ENCODE measurements at places on chromosomes 6 and 20.

DNA sequence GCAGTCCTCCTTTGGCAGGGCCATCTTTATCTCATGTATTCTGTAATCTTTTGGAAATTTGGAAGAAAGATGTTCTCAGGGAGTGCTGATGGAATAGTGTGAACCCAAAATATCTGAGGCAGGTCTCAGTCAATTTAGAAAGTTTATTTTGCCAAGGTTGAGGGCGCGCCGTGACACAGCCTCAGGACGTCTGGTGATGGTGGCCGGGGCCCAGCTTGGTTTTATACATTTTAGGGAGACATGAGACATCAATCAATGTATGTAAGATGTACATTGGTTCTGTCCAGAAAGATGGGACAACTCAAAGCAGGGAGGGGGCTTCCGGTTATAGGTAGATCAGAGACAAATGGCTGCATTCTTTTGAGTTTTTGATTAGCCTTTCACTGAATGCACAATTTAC is 89.8 kb downstream of the ERMARD start:
- DNase-seq: no peak

- DNase-seq: no peak
Measured at GRCh38 chr6:137233911-137234863, 15.0 kb upstream of the IFNGR1 start.

- DNase-seq: no peak
Measured at GRCh38 chr6:6650839-6651238, 62.3 kb downstream of the LY86 start.

- no peak for DNase-seq
Measured at GRCh38 chr6:151679081-151679480, 128.4 kb upstream of the ESR1 start.

DNA sequence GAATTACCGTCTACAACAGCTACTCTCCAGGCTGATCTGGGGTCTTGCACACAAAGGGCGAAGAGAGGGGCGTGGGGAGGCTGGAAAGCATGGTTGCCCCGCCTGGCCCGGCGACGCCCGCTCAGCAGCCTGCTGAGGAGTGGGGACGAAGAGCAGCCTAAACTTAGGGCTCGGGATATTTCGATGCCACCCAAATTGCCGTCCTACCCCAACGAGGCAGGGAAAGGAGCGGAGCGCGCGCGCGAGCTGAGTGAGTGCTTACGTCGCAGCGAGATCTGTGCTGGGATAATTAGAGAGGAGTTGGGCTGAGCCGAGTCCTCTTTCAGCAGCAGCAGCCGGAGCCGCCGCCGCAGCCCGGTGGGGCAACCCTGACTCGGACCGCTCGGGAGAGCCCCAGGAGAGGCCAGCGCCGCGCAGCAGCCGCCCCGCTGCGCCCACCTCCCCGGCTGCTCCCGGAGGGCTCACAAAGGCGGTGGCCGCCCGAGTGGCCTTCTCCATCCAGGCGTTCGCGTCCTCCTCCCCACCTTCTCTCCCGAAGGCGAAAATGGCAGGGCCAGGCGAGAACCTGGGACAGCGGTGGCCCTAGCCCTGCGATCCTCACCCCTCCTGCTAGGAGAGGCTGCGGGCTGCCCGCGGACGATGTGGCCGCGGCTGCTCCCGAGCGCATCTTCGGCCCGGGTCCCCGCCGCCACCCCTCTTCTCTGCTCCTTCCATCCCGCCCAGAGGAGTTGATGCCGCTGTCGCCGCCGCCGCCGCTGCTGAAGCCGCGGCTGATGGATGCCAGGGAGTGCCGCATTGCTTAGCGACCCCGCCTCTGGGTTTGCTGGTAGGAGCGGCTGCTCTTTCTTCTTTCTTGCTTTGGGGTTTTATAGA is at the start of gene CLVS2:
Gene CLVS2 (plus strand): TSS at position 315 of the 873 bp plus-strand sequence. CDS start 1,543 bp downstream, outside the sequence.
- DNase-seq: no peak

DNA sequence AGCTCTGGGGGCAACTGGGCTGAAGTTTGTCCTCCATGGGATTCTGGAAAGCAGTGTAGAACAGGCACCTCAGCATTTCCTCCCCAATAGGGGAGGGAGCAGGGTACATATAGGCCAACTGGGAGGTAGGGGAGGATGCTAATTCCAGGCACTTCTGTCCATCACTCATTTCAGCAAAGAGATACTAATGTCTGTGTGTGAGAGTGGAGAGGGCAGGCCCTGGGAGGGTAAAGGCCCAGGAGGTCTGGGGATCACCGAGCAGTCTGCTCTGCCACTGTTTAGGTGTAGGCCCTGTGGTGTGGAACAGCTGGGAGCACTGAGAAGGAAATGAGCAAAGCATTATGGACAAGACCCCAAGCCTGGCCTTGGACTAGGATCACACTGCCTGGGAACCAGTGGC is 158.7 kb downstream of the SLC24A3 start:
- DNase-seq: no peak

GRCh38 chr6:38937839-38938613 is 110.6 kb upstream of the GLP1R start:
- no peak for DNase-seq

DNA sequence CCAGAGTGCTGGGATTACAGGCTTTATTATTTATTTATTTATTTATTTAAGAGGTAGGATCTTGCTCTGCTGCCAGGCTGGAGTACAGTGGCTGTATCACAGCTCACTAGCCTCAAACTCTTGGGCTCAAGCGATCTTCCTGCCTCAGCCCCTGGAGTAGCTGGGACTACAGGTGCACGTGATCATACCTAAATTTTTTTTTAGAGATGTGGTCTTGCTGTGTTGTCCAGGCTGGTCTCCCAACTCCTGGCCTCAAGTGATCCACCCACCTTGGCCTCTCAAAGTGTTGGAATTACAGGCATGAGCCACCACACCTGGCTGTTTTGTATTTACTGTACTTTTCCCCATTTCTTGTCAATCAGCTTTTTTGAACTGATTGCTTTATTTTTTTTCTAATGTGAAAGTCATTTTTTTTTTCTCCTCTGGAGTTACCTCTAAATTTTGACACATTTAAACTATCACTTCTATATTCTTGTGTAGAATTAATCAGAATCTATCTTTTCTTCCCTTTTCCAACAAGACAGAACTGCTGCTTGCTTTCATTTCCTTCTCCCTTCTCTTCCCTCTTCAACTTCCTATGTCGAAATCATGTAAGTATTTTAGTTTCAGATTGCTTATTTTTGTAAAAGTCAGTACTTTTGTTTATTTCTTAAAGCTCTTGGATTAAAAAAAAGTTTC is 12.0 kb downstream of the PANK2 start:
- no peak for DNase-seq

DNA sequence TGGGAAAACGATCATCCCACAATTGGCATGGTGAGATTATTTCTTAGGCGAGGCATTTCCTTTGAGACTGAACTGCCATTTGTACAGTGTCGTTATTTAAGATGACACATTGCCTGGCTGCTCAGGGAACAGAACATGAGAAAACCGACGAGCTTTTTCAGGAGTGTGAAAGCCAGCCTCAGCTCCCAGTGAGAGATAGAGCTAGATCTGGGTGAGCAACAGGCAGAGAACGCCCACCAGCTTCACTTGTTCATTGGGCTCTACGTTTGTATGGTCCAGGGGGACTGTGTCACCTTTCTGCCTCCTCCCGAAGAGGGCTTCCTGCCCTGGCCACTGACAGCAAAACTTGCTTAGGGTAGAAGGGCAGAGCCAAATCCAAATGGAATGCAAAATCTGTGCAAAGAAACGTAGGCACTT is 378.1 kb downstream of the RNGTT start:
- no peak for DNase-seq

- DNase-seq: no peak
Measured at GRCh38 chr6:133957780-133958242, 4.8 kb downstream of the TBPL1 start.

GRCh38 chr6:6002848-6003620 is 3.7 kb downstream of the NRN1 start:
- peak; percentile 64 for DNase-seq

- DNase-seq: no peak
Measured at GRCh38 chr6:97322226-97322625, 39.2 kb upstream of the MMS22L start.

- no peak for DNase-seq
Measured at GRCh38 chr6:24584382-24584720, 61.6 kb downstream of the KIAA0319 start.

DNA sequence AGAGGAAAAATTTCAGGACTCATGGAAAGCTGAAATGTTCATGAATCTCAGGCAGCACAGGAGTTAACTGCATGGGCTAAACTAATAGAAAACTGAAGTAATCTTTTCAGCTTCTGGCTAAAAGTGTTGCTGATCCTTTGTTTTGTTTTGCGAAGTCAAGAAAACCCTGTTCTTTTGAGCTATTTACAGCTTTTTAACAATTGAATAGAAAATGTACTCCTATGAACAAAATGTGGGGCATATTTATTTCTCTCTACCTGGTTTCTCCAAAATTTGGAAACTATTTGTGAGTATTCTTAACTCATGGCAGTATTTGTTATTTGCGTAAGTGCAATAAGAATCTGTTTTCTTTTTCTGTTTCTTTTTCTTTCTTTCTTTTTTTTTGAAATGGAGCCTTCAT is 818.8 kb upstream of the CITED2 start:
- DNase-seq: no peak

GRCh38 chr20:53126185-53126584 is 154.0 kb downstream of the TSHZ2 start:
- no peak for DNase-seq

GRCh38 chr6:161682982-161683381 is 409.1 kb upstream of the AGPAT4 start:
- no peak for DNase-seq

GRCh38 chr20:45695496-45695895 is 6.3 kb upstream of the WFDC13 start:
- no peak for DNase-seq

DNA sequence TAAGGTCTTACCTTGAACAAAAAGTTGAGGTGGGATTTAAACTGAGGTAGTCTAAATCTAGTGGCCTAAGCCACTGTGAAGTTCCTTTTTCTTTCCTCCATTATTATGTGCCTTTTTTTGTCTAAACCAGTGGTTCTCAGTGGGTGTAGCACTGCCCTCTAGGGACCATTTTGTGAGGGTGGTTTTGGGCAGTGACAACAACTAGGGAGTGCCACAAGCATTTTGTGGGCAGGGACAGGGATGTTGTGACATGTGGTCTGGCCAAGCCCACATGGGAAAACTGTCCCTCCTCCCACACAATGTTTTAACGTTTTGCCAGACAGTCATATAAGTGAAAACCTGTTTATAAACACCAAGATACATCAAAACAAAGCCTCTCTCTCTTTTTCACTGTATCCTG is 899.4 kb upstream of the FLRT3 start:
- DNase-seq: no peak

DNA sequence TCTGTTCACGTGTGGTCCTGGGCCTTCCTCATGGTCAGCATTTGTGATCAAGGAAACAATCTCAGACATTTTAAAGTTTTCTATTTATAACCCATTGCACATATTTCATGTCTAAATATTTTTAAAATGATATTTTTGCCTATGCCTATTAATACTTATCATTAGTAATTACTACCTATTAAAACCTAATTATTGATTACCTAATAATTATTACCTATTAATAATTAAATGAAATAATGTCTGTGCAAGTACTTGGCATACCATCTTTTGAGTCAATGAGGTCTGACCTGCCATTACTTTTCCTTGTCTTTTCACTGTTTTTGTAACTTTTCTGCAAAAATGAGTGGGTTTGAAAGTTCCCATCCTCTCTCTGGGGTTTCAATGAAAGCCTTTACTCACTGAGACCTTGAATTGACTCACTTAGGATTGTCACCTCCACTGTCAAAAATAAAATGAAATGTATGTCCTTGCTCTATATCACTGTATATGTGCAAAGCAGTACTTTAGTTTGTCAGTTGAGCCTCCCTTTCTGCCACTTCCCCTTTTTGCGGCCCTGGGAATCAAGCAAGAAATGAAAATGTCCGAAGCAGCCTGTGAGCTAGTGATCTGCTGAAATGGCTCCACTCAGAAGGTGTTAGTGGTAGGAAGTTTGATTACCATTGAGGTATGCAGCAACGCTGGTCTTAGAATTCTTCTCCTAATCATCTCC is 87.8 kb downstream of the L3MBTL3 start:
- no peak for DNase-seq

DNA sequence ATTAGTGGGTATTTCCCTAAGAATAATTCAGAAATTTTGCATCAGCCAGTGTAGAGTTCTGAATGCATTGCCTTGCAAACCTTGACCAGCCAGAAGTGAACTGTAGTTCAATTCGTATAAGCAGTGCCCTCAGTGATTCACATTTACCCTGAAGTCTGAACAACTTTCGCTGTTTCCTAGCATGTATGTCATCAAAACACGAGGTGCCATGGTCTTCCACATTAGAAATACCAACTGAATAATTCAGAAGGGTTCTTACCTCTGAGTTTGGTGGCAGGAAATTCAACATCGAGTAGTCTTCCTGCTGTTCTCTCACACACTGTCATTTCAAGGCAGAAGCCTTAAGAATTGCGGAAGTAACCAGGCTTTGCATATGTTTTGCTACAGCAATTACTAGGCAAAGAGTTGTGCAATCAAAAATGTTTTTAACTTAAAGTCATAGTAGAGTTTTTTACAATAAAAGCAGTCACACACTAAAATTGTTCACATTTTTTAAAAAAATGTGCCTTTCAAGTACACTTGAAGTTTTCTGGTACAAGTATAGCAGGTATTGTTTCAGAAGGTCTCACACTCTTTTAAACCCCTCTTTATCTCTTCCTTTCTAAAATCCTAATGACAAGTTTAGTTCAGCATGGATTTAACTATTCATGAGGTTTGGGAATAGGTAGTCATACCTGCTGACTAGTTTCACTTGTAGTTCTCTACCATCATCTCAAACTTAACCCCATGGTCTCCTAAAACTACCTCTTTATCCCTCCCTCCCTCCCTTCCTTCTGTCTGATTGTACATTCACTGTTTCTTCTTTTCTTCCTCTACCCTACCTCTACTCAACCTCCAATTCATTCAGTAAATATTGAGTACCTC is 118.3 kb downstream of the STXBP5 start:
- no peak for DNase-seq

GRCh38 chr6:1612299-1612973 is 2.7 kb downstream of the FOXC1 start:
- DNase-seq: no peak

DNA sequence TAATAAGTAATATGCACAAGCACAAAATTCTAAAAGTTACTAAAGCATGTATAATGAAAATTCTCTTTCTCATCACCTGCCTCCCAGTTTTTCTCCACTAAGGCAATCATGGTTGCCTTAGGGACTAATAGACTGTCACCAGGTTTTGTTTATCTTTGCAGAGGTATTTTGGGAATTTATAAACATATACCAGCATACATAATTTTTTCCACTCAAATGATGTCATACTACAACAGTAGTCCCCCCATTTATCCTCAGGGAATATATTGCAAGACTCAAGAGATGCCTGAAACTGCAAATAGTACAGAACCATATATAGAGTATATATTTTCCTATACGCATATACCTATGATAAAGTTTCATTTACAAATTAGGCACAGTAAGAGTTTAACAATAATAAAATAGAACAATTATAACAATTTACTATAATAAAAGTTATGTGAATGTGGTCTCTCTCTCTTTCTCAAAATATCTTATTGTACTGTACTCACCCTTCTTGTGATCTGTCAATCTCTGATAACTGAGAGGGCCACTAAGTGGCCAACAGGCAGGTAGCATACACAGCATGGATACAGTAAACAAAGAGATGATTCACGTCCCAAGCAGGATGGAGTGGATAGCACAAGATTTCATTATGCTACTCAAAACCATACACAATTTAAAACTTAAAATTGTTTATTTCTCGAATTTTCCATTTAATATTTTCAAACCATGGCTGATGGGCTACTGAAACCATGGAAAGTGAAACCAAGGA is 19.7 kb downstream of the RBL1 start:
- no peak for DNase-seq

GRCh38 chr6:69985180-69985579 is 118.8 kb downstream of the COL19A1 start:
- DNase-seq: no peak
